ENCODE measurements at places on chromosomes 13 and 19. TPM values are rescaled to one million over a fixed set of nuclear protein-coding genes. Genes with fewer than 3 reads are reported as not detected.

ALKBH7 gene
- 34.1 TPM for total RNA-seq

CDC34 gene
- 58.1 TPM for total RNA-seq

ZNF729 gene
- not detected for total RNA-seq

SEMA6B gene
- 1.5 TPM for total RNA-seq

C19orf33 gene
- total RNA-seq: 304 TPM

ZNF667 gene
- total RNA-seq: 6.3 TPM

SLITRK1 gene
- total RNA-seq: not detected

DNA sequence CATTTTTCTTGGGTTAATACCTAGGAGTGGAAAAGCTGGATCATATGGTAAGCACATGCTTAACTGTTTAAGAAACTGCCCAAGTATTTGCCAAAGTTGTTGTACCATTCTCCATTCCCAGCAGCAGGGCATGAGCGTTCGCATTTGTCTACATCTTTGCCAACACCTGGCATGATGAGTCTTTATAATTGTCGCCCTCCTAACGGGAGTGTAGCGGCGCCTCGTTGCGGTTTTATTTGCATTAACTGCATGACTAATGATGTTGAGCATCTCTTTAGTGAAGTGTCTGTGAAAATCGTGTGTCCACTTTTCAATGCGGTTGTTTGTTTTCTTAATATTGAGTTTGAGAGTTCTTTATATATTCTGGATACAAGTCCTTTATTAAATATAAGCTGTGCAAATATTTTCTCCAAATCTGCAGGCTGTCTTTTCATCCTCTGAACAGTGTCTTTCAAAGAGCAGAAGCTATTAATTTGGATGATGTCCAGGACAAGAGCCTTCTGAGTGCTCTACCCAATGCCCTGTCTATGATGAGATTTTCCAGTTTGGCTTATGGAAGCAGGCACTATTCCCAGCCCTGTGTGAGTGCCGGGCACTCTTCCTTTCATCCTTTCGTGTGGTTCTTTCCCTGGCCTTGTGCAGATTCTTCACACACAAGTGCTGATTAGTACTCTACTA is 202.0 kb downstream of the FOXO1 start:
- H3K27me3 ChIP-seq: no peaks in the 10 kb centered on the region
- no peak overlapping the region for H3K27ac ChIP-seq
- H3K4me1 ChIP-seq: no peaks in the 10 kb centered on the region
- no peaks in the 10 kb centered on the region for H3K36me3 ChIP-seq
- H3K4me3 ChIP-seq: no peak overlapping the region

- no peak for DNase-seq
- H3K36me3 ChIP-seq: no peaks in the 10 kb centered on the region
- H3K4me1 ChIP-seq: no peaks in the 10 kb centered on the region
- H3K4me3 ChIP-seq: no peak overlapping the region
- H3K27me3 ChIP-seq: no peaks in the 10 kb centered on the region
Measured at GRCh38 chr13:45296259-45296658, 44.7 kb downstream of the TPT1 start.

DNA sequence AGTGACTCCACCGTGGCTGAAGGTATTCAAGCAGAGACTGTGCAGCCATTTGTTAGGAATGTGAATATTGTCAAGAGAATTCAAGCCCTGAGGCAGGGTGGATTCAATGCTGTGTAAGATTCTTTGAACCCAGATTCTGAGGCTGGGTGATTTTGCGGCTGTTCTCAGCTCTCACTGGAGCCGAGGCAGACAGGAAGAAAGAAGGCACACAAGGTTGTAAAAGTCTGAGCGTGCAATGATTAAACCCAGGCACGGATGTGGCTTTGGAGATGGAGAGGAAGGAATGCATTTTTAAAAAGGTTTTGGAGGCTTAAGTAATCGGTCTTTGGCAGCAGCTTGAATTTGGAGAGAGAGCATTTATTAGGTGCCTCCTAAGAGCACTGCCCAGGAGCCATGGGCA is 187.9 kb downstream of the KATNAL1 start:
- no peaks in the 10 kb centered on the region for H3K36me3 ChIP-seq
- H3K4me1 ChIP-seq: peaks cover 26% of the 10 kb centered on the region
- H3K4me3 ChIP-seq: no peak overlapping the region
- H3K27me3 ChIP-seq: peaks cover 4% of the 10 kb centered on the region
- DNase-seq: no peak
- no peak overlapping the region for H3K27ac ChIP-seq

GRCh38 chr13:73062468-73062867 is 3.7 kb downstream of the KLF5 start:
- DNase-seq: no peak
- H3K27ac ChIP-seq: peak overlapping the region; percentile 95
- no peaks in the 10 kb centered on the region for H3K27me3 ChIP-seq
- no peaks in the 10 kb centered on the region for H3K36me3 ChIP-seq
- H3K4me3 ChIP-seq: peak overlapping the region; percentile 83

DNA sequence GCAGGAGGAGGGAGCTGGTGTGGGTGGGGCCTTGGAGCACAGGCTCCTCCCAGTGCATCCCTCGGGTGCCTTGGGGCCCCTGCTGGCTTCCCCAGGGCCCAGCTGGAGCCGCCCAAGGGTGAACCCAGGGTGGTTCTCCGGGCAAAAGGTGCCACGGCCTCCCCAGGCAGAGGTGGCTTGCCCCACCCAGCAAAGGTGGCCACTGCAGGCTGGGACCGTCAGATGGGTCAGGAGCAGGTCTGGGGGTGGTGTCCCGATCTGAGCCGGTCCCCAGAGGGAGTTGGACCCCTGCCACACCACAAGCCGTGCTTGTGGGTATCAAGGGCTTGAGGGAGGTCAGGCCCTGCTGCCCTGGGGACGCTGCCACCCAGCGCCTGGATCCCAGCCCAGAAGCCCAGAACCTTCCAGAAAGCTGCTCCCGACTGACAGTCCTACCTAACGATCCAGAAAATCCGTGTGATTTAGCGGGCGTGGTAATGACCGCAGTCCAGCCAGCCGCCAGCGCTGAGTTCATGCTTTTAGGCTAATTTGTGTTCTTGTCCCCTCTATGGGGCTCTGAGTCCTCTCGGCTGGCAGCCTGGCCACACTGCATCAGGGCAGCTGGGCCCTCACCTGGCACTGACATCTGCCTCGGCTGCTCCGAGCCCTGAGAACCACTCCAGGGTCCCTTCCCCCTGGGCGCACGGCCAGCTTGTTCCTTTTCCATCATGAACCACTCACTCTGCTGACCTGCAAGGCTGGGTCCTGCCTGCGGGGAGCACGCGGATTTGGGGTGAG is 5.0 kb upstream of the GRIN3B start:
- no peak for DNase-seq
- peaks cover 14% of the 10 kb centered on the region for H3K4me1 ChIP-seq
- H3K27ac ChIP-seq: no peak overlapping the region

DNA sequence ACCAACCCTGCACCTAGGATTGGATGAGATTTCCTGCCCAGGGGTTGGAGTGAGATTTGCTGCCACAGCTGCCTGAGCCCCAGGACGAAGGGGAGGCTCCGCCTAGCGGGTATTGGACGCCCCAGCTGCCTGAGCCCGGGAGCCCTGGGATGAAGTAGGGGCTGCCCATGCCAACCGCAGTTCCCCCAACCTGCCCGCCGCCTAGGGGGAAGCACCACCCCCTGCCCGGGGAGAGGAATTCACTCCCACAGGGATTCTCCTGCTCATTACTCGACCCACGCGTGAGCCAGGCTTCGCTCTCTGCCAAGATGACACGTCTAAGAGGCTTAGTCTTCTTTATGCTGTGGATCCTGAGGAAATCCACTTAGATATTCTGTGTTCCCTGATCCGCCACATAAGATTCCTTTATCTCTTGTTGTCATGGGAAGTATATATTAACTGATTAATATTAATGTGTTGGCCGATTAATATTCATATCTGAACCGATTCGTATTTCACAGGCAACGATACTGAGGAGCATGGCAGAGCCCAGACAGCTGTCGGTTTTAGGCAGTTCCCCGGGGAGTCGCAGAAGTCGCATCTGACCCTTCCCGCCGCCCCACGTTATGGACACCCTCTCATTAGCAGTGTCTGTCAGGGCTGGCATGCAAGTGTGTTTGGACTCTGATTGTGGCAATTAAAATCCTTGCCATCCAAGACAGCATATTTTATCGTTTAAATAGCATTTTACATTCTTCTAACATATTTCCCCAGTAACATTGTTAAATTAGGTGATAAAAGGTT is 44.5 kb upstream of the KCTD15 start:
- peaks cover 34% of the 10 kb centered on the region for H3K27me3 ChIP-seq
- H3K36me3 ChIP-seq: no peaks in the 10 kb centered on the region
- H3K27ac ChIP-seq: no peak overlapping the region
- DNase-seq: no peak

DNA sequence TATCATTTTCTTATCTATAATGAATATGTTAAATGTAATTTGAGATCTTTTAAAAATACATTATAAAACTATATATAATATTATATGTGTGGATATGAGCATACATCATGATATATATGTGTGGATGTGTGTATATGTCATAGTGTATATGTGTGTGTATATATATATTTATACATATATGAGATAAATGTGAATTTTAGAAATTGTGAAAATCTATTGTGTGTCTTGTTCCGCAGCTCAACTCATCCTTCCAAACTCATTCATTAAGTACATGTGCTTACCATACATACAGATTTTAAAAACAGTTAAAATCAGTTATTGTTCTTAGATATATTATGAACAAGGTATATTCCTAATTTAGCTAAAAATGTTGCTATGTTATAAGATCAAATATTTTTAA is 435.2 kb upstream of the MIR17HG start:
- no peaks in the 10 kb centered on the region for H3K4me1 ChIP-seq
- no peak overlapping the region for H3K4me3 ChIP-seq
- no peak overlapping the region for H3K27ac ChIP-seq
